ENCODE measurements at places on chromosomes 6 and 20.

GRCh38 chr6:22451962-22452361, 117.4 kb upstream of the HDGFL1 start:
- no peak for DNase-seq

GRCh38 chr6:77466451-77467437, 3.5 kb upstream of the HTR1B start:
- DNase-seq, result peak; percentile 31

- DNase-seq, result no peak
Measured at GRCh38 chr6:106161311-106161874, 75.3 kb downstream of the PRDM1 start.

DNA sequence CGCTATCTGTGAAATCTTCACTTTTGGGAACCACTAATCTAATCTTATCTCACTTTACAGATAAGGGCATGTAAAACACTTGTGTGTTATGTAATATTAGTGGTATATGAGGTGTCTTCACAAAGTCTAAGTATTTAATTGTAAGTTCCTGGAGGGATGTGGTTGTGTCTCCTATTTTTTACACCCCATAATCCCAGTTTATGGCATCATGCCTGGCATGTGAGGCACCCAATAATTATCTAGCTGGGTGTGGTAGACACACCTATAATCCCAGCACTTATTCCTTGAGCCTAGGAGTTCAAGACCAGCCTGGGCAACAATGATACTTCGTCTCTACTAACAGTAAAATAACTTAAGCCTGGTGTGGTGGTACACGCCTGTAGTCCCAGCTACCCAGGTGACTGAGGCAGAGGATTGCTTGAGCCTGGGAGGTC, 16.5 kb upstream of the TBCC start:
- no peak for DNase-seq

DNA sequence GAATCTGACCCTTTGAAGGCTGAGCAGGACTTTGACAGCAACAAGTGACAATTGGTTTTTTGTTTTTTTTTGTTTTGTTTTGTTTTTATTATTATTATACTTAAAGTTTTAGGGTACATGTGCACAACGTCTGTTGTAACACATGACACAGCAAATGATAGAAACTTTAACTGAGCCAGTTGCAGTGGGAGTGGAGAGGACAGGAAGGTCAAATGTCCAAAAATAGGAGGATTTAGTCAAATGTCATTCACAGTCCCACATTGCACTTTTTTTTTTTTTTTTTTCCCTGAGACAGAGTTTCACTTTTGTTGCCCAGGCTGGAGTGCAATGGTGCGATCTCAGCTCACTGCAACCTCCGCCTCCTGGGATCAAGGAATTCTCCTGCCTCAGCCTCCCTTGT, 223.0 kb downstream of the HIVEP2 start:
- no peak for DNase-seq

GRCh38 chr6:26044140-26045064, 42.8 kb upstream of the HFE start:
- peak; percentile 12 for DNase-seq

Data from hepatic stellate cell (primary cell).